Brain pericyte (primary cell): ENCODE measurements at places on chromosomes 7 and 10.

DNA sequence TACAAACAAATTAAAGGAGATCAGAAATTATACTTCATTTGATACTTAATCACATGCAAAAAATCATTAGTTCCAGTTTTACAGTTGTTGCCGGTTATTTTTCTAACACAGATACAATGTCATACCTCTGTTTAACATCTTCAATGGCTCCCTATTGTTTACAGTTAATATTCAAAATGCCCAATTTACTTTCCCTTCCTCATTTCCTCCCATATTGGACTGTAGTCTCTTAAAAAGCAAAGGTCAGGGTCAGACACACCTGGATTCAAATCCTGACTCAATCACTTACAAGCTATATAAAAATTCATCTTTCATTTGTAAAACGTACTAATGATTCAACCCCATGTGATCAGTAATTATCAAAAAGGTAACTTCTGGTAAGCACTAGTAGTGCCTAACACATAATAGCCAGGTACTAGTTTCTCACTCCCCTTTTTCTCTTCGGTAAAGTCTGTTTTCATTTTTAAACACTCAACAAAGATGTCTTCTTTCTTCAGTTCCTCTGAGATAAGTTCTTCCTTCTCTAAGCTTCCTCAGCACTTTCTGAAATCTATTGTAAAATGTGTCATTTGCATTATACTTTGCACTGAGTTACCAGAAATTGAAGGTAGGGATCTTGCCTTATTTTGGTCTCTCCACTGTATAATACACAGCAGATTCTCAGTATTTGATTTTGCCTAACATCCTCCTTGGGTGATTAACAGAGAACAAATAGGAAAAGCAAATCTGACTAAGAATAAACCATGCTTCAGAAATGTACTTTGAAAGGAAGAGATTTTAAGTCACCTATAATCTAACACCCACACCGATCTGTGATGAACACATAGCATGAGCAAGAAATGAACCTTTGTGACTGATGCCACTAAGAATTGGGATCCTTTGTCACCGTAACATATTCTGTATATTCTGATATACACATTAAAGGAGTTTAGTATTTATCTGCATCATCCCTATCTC is 16.1 kb downstream of the KMT2C start:
- no peak for DNase-seq

GRCh38 chr10:499991-500390 is 189.5 kb downstream of the DIP2C start:
- DNase-seq, result no peak

DNA sequence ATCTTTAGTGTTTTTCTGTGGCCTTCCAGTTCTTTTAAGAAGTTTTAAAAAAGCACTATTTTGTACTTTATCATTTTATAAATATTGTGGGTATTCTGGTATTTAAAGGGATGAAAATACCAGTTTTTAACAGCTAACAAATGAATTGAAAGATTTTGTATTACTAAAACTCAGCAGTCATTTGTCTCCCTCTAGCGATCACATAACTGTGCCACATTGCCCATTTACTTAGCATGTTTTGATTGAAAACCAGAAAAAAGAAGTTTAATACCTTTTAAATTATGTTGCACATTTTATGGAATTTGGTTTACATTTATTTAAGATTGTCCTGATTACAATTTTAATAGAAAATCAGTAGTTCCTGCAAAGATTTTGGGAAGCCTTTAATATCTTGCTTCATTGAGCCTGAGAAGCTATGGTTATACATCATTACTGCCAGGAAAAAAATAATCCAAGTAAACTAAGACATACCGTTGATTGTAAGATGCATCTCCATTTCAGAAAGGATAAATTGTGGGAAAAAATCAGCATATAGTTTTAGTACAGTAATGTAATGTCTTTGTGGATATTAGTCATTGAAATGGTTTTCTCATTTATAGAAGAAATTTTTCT is 34.9 kb downstream of the TAX1BP1 start:
- no peak for DNase-seq

- no peak for DNase-seq
Observed at GRCh38 chr7:16801111-16801542, 3.7 kb downstream of the AGR2 start.

GRCh38 chr7:1679966-1680730 is 10.1 kb downstream of the ELFN1 start:
- DNase-seq, result no peak

DNA sequence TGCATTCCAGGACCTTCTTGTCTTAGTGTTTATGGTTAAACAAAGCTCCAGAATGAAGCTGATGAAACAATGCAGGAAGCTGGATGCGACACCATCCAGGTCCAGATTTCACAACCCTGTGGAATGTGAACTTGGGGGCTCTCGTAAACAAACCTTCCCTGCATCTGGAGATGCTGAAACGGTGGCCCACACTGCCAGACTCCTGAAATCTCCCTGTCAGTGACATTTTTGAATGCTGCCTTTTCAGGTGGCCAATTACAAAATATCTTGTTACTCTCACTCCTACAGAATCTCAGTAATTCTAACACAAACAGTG is 18.8 kb downstream of the VIPR2 start:
- no peak for DNase-seq

- no peak for DNase-seq
Observed at GRCh38 chr7:87404674-87405073, 59.2 kb downstream of the CROT start.

DNA sequence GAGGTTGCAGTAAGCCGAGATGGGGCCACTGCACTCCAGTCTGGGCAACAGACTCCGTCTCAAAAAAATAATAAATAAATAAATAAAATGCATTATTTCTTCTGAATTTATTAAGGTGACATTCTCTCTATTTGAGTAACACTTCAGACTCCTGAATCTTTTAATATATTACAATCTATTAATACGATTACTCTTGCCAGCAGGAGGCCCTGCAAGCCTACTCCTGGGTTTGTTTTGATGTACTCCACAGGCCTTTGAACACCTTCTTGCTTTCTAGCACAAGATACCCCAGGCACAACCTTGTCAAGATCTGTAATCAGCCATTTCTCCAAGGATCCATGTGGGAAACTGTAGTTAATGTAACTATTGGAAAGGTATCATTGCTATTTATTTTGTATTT is 63.5 kb downstream of the COBL start:
- DNase-seq, result no peak

- no peak for DNase-seq
Observed at GRCh38 chr10:100982916-100983830, 4.1 kb downstream of the MRPL43 start.

DNA sequence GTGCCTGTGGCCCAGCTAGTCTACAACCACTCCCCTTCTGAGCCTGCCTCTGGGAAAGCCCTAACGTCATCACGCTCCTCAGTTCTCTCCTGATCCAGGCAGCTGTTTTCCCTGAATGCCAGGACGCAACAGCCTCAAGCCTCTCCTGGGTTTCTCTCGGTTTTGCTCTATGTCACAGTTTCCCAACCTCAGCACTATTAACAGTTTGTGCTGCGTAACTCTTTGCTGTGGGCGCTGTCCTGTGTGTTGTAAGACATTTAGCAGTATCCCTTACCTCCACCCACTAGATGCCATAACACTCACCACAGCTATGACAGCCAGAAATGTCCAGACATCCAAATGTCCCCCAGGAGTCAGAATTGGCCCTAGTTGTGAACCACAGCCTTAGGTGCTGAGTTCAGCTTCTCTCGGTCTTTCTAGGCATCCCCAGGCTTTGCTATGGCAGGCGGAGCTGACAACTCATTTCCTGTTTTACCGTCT is 226.3 kb upstream of the NPVF start:
- DNase-seq, result no peak

DNA sequence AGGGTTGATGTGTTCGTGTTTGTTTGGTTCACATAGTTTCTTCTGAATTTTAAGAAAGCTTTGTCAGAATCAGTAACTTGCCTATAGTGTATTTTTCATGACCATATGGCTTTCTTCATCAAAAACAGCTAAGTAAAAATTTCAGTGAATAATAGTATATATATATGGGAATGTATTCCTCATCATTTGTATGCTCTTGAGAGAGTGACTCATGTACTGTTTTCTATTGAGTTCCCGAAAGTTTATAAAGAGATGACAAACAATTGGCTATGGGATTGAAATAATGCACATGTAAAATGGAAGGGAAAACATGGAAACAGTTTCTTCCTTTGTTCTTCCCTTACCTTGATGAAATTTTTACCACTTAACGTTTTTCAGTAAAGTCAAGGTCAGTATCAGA is 56.4 kb downstream of the KAT6B start:
- DNase-seq, result no peak

GRCh38 chr7:128881458-128882125 is 18.9 kb downstream of the ATP6V1F start:
- no peak for DNase-seq

DNA sequence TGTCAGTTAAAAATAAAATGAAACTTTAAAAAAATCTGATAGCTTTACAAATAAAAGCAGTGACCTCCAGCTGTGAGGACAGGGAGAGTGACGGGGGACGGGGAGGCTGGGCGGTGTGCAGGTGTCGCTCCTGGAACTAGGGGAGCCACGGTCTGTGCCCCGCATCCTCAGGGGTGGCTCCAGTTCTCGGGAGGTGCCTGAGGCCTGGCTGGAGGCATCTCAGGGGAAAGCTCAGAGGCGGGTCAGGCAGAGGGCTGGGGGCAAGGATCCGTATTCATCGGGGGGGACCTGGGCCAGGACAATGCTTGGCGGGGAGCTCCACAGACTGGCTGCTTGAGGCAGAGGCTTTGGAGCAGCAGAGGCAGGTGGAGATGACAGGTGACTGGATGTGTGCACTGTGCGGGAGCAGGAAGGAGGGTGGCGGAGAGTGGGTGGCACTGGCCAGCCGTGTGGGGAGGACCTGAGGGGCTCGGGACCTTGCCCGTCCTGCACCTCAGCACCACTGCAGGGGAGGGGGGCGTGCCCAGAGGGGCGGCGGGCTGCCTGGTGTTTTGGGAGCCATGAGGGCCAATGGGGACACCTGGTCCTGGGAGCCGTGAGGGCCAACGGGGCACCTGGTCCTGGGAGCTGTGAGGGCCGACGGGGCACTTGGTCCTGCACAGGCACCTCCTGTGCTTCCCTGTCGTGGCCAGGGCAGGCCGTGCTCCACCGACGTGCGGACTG is 13.2 kb downstream of the PWWP2B start:
- DNase-seq, result no peak

DNA sequence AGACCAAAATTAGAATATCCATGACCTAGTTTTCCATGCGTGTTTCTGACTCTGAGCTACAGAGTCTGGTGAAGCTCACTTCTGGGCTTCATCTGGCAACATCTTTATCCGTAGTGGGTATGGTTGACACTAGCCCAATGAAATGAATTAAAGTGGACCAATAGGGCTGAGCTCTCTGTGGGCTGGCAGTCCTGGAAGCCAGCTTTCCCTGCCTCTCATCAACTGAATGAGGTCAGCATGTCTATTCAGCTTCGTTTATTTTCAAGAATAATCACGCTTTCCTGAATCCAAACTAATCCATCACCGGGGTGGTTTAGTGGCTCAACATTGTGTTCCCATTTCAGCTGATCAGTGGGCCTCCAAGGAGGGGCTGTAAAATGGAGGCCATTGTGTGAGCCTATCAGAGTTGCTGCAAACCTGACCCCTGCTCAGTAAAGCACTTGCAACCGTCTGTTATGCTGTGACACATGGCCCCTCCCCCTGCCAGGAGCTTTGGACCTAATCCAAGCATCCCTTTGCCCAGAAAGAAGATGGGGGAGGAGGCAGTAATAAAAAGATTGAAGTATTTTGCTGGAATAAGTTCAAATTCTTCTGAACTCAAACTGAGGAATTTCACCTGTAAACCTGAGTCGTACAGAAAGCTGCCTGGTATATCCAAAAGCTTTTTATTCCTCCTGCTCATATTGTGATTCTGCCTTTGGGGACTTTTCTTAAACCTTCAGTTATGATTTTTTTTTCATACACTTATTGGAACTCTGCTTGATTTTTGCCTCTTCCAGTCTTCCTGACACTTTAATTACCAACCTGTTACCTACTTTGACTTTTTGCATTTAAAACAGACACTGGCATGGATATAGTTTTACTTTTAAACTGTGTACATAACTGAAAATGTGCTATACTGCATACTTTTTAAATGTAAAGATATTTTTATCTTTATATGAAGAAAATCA is 35.5 kb downstream of the CAV1 start:
- DNase-seq, result no peak

DNA sequence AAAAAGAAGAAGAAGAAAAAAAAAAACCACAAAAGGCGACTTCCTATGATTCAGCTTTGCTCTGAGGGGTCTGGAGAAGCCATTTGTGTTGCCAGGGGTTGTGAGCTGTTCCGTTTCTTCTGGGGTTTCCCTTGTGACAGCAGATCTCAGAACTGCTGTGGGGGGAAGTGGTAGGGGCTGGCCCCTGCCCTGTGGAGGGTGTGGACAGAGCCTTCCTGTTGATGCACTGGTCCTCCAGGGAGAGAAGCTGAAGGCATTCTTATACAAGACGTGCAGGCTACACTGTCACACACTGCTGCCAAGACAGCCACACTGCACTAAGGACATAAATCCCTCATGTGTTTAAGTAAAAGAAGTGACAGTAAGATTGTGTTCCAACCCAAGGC is 17.3 kb upstream of the CSGALNACT2 start:
- no peak for DNase-seq

DNA sequence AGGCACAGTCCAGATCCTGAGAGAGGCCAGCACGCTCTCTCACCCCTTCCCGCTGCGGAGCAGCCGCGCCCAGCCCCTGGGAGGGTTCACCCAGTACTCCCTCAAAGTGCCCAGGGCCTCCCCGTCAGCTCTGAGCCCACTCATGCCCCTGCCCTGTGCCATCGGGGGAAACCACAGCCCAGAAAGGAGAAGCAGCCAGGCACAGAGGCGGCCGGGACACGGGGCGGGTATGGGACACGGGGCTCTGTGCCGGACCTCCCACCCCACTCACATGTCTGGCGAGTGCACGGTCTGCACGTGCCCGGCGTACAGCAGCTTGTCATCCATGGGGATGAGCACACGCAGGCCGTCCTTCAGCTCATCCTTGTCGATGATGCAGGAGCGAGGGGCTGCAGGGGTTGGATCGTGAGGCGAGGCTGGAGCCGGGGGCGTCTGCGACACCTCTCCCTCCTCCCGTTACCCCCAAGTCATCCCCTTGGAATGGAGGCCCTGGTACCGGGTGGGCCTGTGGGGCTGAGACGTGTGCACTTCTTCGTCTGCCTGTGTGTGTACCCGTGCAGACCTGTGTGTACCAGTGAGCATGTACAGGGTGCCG is 38.2 kb downstream of the SLC29A4 start:
- no peak for DNase-seq

DNA sequence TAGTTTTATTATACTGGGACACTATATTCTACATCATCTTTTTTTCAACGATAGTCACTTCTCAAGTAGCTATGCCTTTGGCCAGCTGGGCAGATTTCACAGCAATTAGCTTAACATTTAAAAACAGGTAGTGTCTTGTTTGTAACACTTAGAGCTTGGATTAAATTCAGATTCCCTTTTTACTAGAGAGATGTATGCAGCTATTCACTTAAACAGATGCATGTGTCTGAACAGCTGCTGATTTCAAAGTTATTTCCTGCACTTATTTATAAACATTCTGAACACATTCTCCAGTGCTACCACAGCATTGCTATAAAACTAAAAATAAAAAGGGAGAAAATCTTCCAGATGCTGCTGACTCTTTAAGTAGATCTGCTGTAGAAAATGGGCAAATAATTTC is 637.2 kb downstream of the POM121L12 start:
- DNase-seq, result no peak

GRCh38 chr10:102117391-102118159 is 2.6 kb downstream of the LDB1 start:
- peak; percentile 82 for DNase-seq
